ENCODE measurements at places on chromosomes 16 and 17. TPM values are rescaled to one million over a fixed set of nuclear protein-coding genes. Genes with fewer than 3 reads are reported as not detected.
A peak's percentile ranks its signal among the peaks of the same experiment; 100 is the strongest.

TEKT5 gene
- total RNA-seq = not detected

SLC47A1 gene
- total RNA-seq = 17.0 TPM

SLC6A4 gene
- total RNA-seq = 0.19 TPM

DNA sequence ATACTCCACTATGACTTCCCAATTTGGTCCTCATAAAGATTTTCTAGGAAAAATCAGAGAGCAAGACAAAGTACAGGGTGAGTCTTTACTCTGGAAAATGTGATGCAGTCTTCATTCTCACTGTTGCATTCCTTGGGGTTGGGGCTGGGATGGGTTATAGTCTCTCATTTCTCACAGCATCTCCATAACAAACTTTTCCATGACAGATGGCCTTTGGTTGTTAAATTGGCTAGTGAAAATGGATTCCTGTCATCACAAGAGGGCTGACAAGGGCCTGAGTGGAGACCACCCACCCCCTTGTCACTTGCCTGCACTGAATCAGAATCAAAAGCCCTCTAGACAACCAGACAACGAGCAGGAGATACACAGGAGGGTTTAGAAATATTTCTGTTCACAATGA is 174.6 kb downstream of the AATF start:
- DNase-seq = no peak

DNA sequence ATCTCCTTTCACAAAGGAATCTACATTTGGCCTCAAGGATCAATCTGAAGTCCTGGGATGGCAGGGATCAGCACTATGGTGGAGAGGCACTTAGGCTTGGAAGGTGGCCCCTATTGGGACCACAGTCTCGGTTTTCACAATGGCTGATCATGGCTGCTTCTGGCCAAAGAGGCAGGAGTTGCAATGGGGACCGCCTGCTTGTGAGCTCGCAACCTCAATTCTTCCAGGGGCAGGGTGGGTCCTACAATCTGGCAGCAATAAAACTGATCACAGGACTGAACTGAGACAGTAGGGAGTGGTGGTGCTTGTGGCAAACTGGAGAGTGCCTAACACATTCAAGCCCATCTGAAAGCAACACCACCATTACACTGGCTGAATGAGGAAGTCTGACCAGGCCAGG is 83.1 kb downstream of the NETO2 start:
- DNase-seq = no peak

DNA sequence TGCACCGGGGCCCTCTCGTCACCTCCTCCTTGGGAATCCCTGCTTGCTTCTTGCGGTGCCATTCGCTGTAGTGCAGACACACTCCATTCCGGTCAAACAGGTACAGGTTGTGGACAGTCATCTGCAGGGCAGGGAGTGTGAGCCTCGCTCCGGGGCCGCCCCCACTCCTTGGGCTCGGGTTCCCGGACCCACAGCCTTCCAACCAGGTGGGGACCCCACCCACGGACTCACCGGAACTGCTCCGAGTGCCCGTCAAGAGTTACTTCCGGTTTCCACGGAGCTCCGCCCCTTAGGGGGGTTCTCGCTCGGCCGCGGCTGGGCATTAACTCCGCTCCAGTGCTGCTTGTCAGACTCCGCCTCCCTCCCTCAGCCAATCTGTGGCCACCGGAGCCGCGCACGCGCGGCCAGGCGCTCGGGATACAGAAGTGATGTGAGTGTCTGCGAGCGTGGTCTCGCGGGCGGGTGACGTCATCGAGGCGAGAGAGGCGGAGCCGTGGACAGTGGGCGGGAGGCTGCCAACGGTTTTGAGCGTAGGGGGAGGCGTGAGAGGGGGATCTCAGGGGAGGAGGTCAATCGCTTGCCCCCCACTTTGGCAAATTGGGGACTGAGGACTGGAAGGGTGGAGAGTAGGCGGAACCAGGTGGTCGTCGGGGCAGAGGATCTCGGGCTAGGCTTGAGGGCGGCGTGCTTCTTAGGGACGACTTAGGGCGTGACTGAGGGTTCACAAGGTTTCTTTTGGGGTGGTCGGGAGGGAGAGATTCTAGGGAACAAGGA is at the start of the genes CNTROB and TRAPPC1:
CNTROB (plus strand) TSS at position 498 of the 774 bp plus-strand sequence. CDS start 874 bp downstream, outside the sequence.
TRAPPC1 (minus strand) TSS at position 238 of the 774 bp plus-strand sequence; CDS start at position 121, 117 bp downstream.
- DNase-seq = peak; percentile 99

GRCh38 chr16:23149267-23149992 is at the start of gene USP31:
TSS of gene USP31 (minus strand) at chr16:23149452. CDS start at chr16:23149270, 182 bp downstream.
- DNase-seq = peak; percentile 94

Measured in SK-MEL-5 (cell line).